Hematopoietic multipotent progenitor cell (in vitro differentiated cells): ENCODE measurements at places on chromosomes 7 and 10. TPM values are rescaled to one million over a fixed set of nuclear protein-coding genes. Genes with fewer than 3 reads are reported as not detected.

DNA sequence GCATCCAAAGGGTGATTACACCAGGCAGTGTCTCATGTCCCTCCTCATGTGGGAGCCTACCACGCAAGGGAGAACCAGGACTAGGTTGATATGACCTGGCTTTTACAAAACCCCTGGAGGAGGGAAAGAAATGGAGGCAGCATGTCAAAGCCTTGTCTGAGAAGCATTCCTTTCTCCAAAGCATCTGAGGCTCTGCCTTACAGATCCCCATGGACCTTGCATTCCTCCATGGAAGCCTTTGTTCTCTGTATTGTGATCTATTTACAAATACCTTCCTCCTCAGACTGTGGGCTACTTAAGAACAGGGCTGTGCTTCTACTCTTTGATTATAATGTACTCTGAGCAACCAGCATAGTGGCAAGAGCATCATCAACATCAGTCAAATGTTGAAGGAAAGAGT is 197.0 kb downstream of the PLXNA4 start:
- DNase-seq = no peak

DNA sequence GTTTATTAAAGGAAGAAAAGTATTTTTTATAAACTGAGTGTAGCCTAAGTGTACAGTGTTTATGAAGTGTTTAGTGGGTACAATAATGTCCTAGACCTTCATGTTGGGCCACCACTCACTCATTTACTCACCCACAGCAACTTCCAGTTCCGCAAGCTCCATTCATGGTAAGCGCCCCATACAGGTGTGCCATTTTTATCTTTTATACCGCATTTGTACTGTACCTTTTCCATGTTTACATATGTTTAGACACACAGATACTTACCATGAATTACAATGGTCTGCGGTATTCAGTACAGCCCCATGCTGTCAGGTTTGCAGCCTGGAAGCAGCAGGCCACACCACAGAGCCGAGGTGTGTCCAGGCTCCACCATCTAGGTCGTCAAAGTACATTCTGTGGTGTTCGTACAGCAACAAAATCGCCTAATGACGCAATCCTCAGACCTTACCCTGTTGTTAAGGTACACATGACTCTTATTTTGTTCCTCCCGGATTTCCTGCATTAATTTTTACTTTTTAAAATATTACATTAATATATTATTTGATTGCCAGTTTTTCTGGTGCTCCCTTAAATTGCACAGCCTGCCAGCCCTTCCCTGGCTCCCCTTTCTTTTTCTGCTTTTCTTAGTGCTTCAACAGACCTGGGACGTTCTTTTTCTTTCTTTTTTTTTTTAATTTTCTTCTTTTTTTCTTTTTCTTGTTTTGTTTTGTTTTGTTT is 881 bp upstream of the SSBP1 start:
- peak; percentile 9 for DNase-seq

DNA sequence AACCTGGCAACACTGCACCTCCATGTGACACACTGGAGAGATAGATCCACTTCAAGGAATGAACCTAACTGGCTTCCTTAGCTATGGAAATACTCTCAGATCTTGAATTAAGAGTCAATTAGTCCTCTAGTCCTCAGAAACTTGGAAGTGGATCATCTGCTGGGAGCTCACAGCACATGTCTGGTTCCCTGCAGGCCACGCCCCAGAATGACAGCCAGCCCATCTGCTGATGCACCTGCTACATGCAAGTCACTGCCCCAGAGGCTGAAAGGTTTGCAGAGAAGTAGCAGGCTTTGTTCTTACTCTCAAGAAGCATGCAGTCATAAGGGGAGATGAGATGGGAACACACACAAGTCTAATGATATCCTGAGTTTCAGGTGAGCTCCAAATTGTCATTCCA is 275.9 kb downstream of the SKAP2 start:
- no peak for DNase-seq

LIPN gene
- total RNA-seq = not detected

DNA sequence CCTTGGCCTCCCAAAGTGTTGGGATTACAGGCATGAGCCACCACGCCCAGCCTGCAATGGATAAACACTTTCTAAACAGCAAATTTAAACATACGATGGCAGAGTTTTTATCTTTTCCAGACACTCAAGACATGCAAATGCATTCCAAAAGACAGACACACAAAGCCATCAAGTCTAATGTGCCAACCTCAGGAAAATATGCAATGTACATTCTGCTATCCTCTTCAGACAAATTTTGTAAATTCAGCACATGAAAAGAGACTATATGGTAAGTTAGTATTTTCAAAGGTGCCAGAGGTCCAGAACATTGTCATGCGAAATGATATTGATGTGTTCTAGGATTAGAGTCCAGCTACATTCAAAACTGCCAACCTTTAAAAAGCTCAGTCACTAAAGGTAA is 19.8 kb downstream of the HACD1 start:
- no peak for DNase-seq

- DNase-seq = no peak
Observed at GRCh38 chr10:104035194-104036068, 50.2 kb downstream of the COL17A1 start.

DNA sequence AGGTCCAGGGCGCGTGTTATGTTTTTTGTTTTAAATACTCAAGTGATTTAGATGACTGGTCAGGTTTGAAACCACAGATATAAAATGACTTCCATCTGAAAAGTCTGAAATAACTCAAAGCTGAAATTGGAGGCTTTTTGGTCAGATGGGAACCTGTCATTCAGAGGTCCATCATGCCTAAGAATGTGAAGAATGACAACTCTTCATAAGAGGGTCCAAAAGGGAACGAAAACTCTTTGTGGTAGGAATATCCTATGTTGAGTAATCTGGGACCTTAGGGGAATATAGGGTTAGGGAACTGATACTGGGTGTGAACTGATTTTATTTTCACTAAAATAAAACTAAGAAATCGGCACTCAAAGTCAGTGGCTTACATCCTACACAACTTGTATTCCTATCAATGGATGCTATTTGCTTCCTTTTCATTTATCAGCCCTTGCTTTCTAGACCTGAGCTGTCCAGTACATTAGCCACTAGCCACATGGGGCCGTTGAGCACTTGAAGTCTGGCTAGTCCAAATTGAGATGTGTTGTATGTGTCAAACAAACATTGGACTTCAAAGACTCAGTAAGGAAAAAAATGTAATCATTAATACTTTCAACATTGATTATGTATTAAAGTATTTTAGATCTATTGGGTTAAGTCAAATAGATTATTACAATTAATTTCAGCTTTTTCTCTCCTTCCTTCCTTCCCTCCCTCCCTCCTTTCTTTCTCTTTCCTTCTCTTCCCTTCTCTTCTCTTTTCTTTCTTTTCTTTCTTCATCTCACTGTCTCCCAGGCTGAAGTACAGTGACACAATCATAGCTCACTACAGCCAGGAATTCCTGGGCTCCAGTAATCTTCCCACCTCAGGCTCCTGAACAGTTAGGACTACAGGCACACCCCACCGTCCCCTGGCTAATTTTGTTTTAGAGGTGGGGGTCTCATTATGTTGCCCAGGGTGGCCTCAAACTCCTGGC is 56.5 kb upstream of the KDM7A start:
- no peak for DNase-seq

DNA sequence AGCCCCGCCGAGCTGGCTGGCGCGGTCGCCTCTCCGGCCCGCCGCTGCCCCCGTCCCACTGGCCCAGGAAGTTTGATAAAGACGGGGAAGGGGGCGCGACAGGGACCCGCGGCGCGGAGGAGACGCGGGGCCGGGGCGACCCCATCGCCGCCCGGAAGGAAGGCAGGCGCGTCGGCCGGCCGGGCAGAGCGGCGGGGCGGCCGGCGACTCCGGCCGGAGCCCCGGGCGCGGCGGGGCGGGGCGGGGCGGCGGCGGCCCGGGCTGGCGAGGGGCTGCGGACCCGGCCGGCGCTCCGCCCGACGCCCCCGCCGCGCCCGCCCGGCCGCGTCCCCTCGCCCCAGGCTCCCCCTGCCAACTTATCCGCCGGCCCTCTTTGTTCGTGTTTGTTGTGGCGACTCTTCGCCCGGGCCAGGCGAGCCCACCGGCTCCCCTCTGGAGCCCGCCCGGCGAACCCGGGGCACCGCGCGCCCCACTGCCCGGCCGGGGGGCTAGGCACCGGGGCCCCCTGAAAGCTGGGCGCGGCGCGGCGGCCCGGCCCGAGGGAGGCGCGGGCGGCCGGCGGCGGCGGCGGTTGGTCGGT is 571 bp downstream of the KDM7A start:
- DNase-seq = no peak

DNA sequence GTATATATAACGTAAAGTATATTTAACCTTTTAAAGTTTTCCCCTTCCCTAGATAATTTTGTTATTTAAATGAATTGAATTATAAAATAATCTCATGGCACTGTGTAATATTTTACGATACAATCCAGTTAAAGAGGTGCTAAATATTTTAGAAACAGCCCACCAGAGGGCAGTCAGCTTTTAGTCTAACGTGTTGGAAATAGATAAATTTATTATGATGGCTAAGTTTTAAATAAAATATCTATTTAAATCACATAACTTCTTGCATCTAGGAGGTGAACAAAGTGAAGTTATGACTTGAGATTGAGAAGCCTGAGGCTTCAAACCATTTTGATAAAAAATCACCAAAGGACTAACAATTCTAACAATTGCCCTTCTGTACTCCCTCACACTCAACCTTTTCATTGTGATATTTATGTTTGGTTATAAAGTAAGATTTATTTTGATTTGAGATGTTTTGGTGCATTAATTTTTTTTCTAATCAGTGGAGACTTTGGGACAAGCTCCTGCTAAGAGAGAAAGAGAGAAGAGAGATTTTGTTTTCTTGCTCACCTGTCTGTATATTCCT is 171.5 kb upstream of the SP4 start:
- peak; percentile 80 for DNase-seq

VGF gene
- total RNA-seq = under 0.01 TPM

DNA sequence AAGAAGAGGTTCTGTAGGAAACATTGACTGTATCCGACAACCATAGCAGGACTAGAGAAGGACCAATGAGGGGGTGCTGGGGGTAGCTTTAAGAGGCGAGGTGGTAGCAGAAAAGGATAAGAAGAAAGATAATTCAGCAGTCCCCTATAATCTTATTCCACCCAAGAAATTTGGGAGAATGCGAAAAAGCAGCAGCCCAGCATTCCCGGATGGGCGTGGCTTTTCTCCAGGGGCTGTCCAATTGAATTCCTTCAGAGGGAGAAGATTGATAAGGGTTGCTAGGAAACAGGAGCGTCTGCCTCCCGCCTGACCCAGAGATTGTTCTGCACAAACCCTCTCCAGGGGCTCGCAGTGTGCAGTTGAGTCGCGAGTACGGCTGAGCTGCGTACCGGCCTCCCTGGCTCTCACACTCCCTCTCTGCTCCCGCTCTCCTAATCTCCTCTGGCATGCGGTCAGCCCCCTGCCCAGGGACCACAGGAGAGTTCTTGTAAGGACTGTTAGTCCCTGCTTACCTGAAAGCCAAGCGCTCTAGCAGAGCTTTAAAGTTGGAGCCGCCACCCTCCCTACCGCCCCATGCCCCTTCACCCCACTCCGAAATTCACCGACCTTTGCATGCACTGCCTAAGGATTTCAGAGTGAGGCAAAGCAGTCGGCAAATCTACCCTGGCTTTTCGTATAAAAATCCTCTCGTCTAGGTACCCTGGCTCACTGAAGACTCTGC is at the start of gene GRM3:
Gene GRM3 (plus strand): TSS at position 349 of the 721 bp plus-strand sequence. CDS start 121,237 bp downstream, outside the sequence.
- DNase-seq = no peak

GRCh38 chr7:122056977-122057376 is 87.1 kb downstream of the AASS start:
- DNase-seq = no peak

DNA sequence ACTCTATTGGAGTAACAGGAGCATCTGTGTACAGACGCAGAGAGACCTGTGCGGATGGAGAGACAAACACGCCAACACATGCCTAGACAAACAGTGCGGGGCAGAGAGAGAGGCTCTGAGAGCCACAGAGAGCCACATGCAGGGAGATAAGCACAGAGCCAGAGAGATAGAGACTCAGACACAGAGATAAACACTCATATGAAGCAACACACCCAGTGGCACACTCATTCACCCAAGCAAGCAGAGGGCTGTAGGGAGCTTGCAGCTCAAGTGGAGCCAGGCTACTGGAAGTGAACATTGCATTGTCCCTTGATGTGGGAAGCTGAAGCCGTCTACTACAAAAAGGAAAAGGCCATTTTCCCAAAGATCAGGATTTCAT is 46.6 kb upstream of the PODXL start:
- no peak for DNase-seq

- DNase-seq = peak; percentile 60
Observed at GRCh38 chr7:28955718-28956607, 2.2 kb downstream of the TRIL start.

- DNase-seq = no peak
Observed at GRCh38 chr10:50469288-50469687, 154.5 kb downstream of the SGMS1 start.

GNG11 gene
- 1.9 TPM for total RNA-seq

- DNase-seq = no peak
Observed at GRCh38 chr7:141257597-141257996, 183.7 kb downstream of the TMEM178B start.

CRTAC1 gene
- total RNA-seq = not detected

- DNase-seq = no peak
Observed at GRCh38 chr10:43983856-43984271, 335.2 kb upstream of the ZNF32 start.

GRCh38 chr10:84608126-84608525 is 279.7 kb downstream of the CCSER2 start:
- DNase-seq = no peak
